ENCODE measurements at places on chromosomes 6 and 20.

DNA sequence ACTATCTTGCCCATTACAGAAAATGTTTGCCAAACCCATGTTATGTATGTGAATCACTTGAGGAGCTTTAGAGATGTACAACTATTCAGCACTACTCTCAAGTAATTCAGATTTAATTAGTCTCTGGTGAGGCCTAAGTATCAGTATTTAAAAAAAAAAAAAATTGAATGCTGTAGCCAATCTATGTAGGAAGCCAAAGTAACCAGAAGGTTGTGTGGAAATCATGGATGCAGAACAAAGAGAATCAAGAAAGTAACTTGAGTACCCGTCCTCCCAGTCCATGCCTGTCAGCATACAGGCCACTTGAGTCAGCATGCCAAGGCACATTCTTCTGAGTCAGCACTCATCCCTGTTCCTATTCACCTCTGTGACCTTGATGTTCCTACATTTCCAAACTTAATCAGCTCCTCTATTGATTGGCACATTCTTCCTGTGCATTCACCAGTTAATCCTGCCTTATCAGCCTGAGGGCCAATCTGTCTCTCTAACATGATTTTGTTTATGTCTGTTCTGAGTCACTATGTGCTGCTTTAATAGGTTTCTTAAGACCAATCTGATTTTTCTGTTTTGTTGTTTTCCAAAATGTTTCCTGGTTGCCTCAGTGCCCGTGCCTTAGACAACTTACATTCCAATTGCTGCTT lies 165.6 kb downstream of the KCNQ5 start:
- no peak for DNase-seq

- no peak for DNase-seq
Observed at GRCh38 chr6:10945845-10946244, 59.0 kb downstream of the SYCP2L start.

- DNase-seq: no peak
Observed at GRCh38 chr20:31908016-31908415, 37.6 kb downstream of the TTLL9 start.

GRCh38 chr6:37192666-37193065 lies 22.7 kb downstream of the PIM1 start:
- no peak for DNase-seq

GRCh38 chr6:55445648-55446204 lies 118.5 kb downstream of the GFRAL start:
- DNase-seq: peak; percentile 12
